Esophagus muscularis mucosa (tissue), 4 donors: ENCODE measurements at places on chromosomes 13 and 19.

DNA sequence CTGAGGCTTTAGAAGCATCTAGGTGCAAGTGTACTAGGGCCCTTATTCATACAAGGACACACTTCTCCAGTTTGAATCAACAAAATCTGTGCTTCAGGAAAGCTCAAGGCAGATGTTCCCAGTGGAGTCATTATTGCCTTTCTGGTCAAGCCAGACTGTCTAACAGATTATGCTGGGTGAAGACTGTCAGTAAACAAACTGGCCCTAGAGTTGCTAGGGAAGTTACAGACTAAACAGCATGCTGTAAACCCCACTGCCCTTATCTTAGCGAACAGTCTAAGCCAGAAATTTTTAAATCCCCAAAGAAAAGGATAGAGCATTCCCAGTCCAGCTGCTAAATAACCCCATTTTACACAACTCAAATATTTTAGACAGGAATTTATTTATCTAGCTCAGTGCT lies 1701.3 kb upstream of the PRR20A start:
- no peak for DNase-seq
- H3K27ac ChIP-seq = no peak overlapping the region
- H3K36me3 ChIP-seq = no peaks in the 10 kb centered on the region
- no peaks in the 10 kb centered on the region for H3K4me1 ChIP-seq
- H3K4me3 ChIP-seq = no peak overlapping the region

DNA sequence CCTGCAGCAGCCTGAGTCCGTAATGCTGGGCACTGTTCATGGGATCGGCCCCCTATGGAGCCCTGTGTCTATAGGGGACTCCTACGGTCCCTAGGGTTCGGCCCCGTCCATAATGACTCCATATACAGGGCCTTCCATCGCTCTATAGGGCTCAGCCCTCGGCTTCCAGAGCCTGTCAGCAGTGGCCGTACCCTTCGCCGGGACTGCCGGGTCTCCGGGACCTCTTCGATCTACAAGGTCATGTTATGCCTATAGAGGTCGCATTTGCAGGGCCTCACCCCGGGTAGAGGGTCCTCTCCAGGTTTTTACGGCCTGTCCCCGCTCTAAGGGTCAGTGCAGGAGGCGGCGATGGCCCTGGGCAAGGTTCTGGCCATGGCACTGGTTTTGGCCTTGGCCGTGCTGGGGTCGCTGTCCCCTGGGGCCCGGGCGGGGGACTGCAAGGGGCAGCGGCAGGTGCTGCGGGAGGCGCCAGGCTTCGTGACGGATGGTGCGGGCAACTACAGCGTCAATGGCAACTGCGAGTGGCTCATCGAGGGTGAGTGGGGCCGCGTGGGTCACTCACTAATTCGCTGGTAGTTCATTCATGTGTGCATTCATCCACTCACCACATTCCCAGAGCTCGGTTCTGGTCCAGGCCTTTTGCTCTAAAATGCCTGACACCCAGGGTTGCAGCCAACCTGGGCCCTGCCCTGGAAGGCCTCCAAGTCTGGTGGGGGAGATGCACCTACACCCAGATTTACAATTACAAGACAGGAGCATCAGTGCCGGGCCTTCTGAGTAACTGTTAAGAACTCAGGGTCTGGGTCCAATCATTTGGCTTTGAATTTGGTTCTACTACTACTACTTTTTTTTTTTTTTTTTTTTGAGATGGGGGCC lies 699 bp downstream of the MEGF8 start:
- H3K27ac ChIP-seq = peak overlapping the region; percentile 76
- no peak for DNase-seq
- peaks cover 54% of the 10 kb centered on the region for H3K4me1 ChIP-seq
- peaks cover 9% of the 10 kb centered on the region for H3K27me3 ChIP-seq

- H3K4me3 ChIP-seq = no peak overlapping the region
- peaks cover 24% of the 10 kb centered on the region for H3K36me3 ChIP-seq
- peak overlapping the region; percentile 75 for H3K27ac ChIP-seq
- H3K4me1 ChIP-seq = peaks cover 66% of the 10 kb centered on the region
- H3K27me3 ChIP-seq = no peaks in the 10 kb centered on the region
Observed at GRCh38 chr19:18158467-18158866, 5.5 kb downstream of the PIK3R2 start.

- no peaks in the 10 kb centered on the region for H3K4me1 ChIP-seq
- H3K36me3 ChIP-seq = no peaks in the 10 kb centered on the region
- DNase-seq = no peak
- no peaks in the 10 kb centered on the region for H3K27me3 ChIP-seq
- no peak overlapping the region for H3K27ac ChIP-seq
Observed at GRCh38 chr13:24134231-24134630, 26.3 kb upstream of the SPATA13 start.

DNA sequence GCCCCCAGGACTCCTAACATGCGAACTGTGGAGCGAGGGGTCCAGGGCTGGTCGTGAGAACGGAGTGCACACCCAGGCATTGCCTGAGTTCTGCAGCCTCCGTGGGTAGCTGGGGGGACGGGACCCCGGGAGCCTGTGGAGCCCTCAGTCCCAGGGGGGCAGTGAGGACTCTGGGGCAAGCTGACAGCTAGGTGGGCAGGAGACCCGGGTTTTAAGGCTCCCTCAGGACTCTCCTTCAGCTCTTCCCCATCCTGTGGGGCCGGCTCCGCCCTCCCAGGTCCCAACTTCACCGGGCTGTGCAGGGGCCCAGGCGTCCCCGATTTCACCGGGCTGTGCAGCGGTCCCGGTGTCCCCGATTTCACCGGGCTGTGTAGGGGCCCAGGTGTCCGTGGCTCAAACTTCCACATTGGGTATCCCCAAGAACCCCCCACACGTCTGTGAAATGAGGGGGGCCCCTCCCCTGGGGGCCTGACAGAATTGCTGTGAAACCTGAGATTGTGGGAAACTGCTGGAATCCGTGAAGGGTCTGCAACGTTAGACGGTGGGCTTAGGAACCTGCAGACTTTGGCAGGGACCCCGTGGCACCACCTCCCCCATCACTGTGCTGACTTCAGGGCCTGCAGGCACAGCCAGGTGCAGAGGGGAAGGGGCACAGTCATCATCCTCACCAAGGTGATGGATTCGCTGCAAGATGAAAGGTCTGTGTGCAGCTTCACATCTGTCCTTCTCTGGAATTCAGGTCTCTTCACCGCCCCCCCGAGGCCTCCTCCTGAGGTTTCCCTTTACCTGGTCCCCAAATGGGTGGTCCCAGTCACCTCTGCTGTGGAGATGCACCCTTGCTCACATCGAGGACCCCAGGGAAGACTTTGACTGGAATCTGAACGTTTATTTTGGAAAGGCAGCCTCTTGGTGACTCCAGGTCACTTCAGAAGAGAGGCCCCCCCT lies 73.2 kb upstream of the MCF2L start:
- H3K27me3 ChIP-seq = peaks cover 23% of the 10 kb centered on the region
- DNase-seq = no peak
- no peak overlapping the region for H3K4me3 ChIP-seq

DNA sequence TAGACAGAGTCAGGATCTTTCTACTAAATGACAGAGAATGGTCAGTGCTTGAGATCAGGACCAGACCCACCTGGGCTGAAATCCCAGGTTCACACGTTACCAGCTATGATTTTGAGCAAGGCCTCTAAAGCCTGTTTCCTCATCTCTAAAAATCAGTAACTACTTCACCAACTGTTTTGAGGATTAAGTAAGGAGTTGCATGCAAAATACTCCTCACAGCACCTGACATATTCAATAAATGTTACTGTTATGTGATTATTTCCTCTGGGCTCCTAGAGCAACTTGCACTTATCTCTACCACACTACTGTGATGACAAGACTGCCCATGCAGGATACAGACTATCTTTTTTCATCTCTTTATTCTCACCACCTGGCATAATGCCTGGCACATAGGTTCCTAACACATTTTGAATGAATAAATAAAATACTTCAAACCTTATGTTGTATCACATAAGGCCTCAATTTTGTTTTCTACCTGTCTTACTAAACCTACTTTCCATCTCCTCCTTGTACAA lies 1.8 kb downstream of the KATNAL1 start:
- peaks cover 67% of the 10 kb centered on the region for H3K4me1 ChIP-seq
- H3K27ac ChIP-seq = no peak overlapping the region
- H3K4me3 ChIP-seq = peak overlapping the region; percentile 85
- no peak for DNase-seq
- no peaks in the 10 kb centered on the region for H3K27me3 ChIP-seq

DNA sequence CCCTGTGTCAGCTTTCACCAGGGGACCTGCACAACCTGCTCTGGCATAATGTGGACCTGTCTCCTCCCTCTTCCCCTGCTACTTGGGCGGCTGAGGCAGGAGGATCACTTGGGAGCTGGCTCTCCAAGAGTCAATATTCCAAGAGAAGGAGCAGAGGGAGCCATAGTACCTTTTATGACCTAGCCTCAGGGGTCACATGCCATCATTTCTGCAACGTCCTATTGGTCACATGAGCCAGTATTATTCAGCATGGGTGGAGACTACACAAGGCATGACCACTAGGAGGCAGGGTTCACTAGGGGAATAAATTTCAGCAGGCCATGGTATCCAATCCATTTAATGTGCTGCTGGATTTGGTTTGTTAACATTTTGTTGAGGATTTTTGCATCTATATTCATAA lies 12.0 kb upstream of the SHFL start:
- H3K4me1 ChIP-seq = no peaks in the 10 kb centered on the region
- no peak overlapping the region for H3K27ac ChIP-seq
- DNase-seq = no peak
- no peaks in the 10 kb centered on the region for H3K36me3 ChIP-seq

GRCh38 chr19:3343619-3344502 lies 22.5 kb upstream of the NFIC start:
- H3K4me3 ChIP-seq = peak overlapping the region; percentile 28
- peak overlapping the region; percentile 94 for H3K27ac ChIP-seq
- H3K4me1 ChIP-seq = peaks cover 88% of the 10 kb centered on the region

DNA sequence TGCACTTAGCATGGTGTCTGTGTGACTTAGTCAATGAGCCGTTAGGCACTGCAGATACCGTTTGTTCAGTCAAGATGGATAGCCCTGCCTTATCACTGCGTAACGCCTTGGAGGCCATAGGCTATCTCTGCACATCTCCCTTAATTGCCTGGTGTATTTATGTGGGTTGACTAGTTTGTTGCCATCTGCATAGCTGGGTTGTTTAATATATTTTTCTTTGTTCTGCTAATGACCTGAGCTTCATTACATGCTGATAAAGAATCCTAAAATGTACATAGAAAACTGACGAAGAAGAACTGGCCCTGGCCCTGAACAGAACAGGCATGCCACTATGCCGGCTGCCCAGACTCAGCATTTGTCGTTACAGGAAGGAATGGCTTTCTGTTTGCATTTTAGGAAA lies 297.8 kb downstream of the SHISA2 start:
- no peak overlapping the region for H3K4me3 ChIP-seq
- H3K27ac ChIP-seq = no peak overlapping the region
- H3K36me3 ChIP-seq = no peaks in the 10 kb centered on the region
- peaks cover 12% of the 10 kb centered on the region for H3K4me1 ChIP-seq
- H3K27me3 ChIP-seq = no peaks in the 10 kb centered on the region

- H3K27ac ChIP-seq = no peak overlapping the region
- no peaks in the 10 kb centered on the region for H3K4me1 ChIP-seq
- no peak overlapping the region for H3K4me3 ChIP-seq
- no peak for DNase-seq
Observed at GRCh38 chr13:69912630-69913029, 195.0 kb upstream of the ATXN8OS start.

- no peak for DNase-seq
- peak overlapping the region; percentile 69 for H3K4me3 ChIP-seq
- H3K4me1 ChIP-seq = peaks cover 5% of the 10 kb centered on the region
- H3K27ac ChIP-seq = peak overlapping the region; percentile 76
- H3K27me3 ChIP-seq = no peaks in the 10 kb centered on the region
Observed at GRCh38 chr13:102400675-102401145, 1.1 kb downstream of the FGF14 start.

DNA sequence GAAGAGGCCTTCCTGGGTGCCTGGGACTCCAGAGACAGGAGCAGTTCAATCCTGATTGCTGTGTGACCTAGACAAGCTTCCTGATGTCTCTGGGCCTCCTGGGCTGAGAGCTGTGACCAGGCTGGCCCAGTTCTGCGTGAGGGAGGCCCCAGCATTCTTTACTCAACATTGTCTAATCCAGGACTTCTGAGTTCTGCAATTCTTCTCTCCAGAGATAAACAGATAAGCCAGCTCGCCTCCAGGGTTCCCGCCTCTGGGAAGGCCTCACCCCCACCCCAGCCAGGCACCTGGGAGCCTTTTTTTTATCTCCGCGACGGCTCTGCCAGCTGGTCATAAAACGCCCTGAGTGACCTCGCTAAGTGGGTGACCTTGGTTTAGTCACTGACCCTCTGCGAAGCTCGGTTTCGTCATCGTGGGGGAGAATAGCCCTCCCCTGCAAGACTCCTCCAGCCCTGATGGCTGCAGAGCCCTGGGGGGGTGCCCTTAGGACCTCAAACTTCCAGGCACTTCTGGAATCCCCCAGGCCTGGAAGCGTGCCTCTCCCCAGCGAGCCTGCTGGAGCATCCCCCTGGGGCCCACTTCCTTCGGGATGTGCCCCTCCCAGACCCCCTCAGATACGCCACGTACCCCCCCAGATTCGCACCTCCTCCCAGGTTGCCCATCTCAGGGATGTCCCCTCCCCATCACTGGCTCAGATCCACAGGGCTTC lies 1.9 kb downstream of the SULT2B1 start:
- H3K4me3 ChIP-seq = no peak overlapping the region
- H3K27me3 ChIP-seq = peaks cover 40% of the 10 kb centered on the region
- no peaks in the 10 kb centered on the region for H3K36me3 ChIP-seq
- H3K27ac ChIP-seq = no peak overlapping the region
- H3K4me1 ChIP-seq = no peaks in the 10 kb centered on the region

GRCh38 chr19:13859361-13859880 lies 17.5 kb upstream of the NANOS3 start:
- peak overlapping the region; percentile 66 for H3K27ac ChIP-seq

DNA sequence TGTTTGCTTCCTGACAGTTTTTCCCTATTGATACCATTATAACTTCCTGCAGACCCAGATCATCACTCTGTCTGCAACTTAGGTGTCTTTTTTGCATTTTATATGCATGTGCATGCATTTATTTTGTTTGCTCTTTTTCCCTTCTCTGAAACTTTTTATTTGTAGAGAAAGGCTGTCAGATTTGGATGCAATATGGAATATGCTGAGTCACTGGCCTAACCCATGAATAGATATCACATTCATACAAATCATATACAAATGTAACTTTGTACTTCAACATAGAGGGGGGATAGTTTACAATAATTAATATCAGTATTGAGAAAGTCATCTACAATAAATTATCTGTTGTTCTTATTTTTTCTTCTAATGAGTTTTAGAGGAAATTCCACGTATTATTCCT lies 1465.0 kb downstream of the EFNB2 start:
- no peak overlapping the region for H3K4me3 ChIP-seq
- no peaks in the 10 kb centered on the region for H3K4me1 ChIP-seq
- no peak overlapping the region for H3K27ac ChIP-seq
- no peaks in the 10 kb centered on the region for H3K27me3 ChIP-seq
- DNase-seq = no peak
